ENCODE measurements at places on chromosomes 2 and 18.

DNA sequence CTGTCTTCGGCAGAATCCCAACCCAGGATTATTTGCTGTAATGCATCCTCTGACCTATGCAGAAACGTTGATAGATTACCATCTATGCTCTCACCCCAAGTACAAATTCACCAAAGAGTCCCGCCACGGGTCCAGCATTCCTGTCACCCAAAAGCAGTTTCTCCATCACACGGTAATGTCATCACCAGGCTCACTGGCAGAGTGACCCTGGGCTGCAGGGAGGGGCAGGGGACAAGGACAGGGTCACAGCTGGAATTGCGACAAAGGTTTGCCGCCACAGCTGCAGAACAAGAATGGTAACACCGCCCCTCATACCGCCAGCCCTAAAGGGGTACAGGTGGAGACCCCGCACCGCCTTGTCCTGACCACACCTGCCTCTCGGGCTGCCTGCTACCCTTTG, 40.8 kb upstream of the TMEM177 start:
- no peak for DNase-seq

GRCh38 chr2:74525717-74526648, at the start of gene DQX1:
DQX1 (minus strand) TSS chr2:74526231; CDS start chr2:74525729, 502 bp downstream.
- peak; percentile 56 for DNase-seq

DNA sequence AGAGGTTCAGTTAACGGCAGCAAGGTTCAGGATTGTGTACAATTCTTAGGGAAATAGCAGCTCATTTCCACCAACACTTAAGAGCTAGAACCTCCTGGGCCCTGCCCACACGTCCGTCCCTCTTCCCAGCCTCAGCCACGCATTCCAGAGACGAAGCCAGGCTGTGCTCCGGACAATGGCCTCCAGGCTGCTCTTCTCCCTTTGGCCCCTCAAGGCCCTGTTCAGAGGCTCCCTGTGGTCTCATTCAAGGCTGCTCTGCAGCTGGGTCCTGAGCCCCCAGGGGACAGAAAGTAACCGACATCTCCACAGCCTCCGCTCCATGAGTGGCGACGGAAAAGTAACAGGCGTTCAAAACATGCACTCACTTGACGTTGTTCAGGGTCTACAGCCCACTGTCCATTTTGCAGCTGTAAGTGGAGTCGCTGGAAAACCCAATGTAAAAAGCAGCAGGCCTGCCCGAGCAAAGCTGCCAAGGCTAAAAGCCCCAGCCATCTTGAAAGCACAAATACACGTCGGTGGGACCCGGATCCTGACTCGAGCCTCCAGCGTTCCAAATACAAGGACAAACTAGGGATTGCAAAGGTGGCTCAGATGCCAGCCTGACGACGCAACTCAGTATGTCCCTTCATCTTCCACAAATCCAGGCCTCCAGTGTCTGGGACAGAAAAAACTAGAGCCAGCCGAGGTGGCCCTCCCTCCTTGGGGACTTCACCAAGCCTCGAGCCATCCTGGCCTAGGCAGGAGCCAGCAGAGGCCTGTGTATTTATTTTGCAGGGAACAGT, 76.9 kb downstream of the NDUFA10 start:
- no peak for DNase-seq

DNA sequence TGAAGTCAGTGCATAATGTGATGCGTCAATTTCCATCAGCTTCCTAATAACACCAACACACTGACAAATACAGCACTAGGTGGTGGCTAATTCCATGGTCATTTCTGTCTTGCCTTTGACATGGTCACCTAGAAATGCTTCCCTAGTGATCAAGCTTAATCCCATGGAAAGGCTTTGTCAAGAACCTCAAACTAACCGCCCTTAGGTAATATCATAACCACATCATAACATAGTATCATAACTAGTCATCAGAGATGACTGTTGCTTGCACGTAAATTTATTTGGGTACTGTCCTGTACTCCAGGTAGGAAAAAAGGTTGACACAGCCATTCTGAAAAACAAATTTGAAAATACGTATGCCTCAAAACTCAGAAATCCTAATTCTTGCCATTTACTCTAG, 471.8 kb downstream of the IRS1 start:
- DNase-seq: peak; percentile 93

GRCh38 chr2:221817052-221817451, 244.9 kb upstream of the EPHA4 start:
- peak; percentile 49 for DNase-seq

Data from PC-3 (cell line).